ENCODE measurements at places on chromosomes 1 and 21.

DNA sequence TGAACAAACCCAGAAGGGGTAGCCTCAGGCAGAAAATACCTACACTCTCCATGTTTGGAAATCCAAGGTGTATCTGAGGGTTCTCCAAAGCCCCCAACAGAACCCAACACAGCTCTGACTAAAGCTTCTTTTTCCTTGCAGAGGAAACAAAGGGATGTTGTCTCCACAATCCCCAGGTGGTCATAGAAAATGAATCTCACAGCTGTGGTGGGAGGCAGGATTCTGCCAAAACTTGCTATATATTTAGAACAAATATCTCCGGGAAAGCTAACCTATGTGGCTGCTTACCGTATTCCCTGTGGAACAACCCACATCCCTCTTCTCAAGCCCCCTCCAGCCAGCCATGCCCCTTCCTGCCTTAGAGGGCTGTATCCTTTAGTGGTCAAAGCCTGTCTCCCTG, 406.1 kb downstream of the PRDM2 start:
- DNase-seq: no peak

DNA sequence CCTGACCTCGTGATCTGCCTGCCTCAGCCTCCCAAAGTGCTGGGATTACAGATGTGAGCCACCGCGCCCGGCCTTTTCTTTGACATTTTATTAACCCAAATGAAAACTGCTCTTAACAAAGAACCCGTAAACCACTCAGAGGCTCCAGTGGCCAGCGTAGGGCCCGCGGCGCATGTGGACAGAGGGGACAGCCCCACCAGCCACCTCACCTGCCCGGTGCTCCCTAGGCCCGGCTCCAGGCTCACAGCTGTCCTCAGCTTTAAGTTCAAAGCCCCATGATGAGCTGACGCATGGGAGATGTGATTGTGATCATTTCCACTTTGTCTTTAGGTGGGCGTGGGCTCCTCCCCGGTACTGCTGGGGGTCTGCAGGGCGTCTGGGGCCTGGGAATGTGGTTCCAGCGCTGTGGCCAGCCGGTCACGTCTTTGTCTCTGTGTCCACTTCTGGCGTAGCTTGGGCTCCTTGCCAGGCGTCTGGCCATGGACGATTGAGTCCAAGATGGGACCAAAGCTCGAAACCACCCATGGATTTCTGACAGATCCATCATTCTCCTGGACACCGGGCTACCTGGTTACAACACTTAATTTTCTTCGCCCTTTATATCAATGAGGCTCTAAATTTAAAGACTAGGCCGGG, 6.9 kb downstream of the PRKCZ start:
- no peak for DNase-seq

DNA sequence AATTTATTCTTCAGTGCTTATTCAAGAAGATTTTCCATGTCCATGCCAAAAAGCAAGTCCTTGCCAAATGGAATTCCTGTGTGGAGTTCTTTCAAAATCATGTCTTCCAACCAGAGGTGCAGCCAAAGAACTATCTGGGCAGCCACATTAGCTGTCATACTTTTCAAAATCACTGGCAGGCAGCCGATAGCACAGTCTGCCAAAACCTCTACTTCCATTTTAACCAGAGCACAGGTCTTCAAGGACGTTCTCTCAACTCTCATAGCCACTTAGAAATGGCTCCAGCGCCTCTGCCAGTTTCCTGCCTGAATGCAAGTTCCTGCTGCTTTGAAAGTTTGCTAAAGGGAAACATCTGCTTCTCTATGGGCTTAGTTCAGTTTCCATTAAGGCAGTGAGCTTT, 975.7 kb upstream of the ADGRL4 start:
- peak; percentile 9 for DNase-seq

DNA sequence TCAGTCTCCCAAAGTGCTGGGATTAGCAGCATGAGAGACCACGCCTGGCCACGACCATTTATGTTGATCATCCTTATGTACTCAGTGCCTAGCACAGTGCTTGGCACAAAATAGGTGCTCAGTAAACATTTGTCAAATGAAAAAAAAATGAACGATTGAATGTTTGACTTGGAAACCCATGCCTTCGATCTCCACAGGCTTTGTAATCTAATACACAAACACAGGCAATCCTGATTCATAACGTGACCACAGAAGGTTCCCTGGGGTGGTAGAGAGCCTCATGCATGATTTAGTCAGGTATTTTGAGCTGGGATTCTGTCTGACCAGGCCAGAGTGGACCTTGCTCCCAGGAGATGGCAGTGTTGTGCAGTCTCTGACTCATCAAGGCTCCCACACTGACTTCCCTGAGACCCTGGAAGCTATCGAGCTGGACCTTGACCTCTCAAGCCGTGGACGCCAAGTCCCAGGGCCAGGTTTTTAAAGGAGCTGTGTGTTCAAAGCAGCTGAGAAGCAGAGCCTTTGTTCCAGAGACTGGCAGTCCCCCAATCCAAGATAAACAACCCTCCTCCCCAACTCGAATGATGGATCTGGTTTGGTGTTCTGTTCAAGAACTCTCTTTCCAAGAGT, 81.1 kb downstream of the PGM1 start:
- DNase-seq: no peak

- no peak for DNase-seq
Measured at GRCh38 chr1:224149709-224150108, 33.3 kb upstream of the DEGS1 start.

- DNase-seq: no peak
Measured at GRCh38 chr1:59693406-59693805, 121.3 kb upstream of the HOOK1 start.

DNA sequence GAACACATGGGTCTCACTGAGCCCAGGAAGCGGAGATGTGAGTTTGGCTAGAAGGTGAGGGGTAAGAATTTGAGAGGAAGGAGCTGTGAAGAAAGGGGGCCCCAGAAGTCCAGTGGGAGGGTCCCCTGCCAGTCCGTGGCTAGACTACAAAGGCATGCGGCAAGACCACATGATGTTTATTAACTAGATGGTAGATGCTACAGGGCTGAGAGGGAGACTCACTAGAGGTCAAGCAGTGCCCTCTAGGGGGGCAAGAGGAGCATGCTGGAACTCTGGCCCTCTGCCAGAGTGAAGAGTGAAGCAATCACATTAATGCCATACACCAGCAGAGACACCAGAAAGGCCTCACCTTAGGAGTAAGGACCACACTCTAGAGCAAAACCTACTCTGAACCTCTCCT, 12.2 kb downstream of the KIAA0319L start:
- no peak for DNase-seq

DNA sequence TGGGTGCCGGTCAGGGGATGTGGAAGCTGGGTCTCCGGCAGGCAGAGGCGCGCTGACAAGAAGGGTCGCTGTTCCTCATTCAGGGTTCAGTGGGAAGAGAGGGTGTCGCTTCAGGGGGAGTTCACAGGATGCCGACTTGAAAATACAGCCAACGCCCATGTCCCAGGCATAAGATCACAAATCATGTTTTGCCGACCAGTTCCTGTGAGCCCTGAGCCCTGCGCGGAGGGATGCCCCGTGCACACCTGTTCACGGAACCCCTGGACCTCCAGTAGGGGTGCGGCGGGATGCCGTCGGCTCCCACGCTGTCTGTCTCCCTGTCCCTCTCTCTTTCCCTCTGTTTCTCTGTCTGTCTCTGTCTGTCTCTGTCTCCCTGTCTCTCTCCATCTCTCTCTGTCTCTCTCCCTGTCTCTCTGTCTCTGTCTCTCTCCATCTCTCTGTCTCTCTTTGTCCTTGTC, 26.8 kb downstream of the TP73 start:
- DNase-seq: no peak

DNA sequence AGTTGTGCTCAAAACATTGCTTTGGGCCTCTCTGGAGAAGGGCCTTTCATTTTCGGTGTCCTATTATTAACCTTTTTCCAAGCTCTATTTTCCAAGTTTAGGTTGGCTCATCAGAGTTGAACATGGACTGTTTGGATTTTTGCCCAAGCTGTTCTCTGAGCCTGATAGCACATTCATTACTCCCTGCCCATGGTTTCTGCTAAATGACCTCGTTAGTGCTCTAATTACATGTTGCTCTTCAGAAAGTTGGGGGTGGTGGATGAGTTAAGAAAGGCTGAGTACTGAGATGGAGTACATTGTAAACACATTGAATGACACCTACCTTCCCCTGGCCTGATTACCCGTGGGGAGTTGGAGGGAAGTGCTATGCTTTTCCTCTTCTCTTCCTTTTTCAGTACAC, 38.9 kb downstream of the LMO4 start:
- DNase-seq: no peak
